IPS DF 19.7 (cell line): ENCODE measurements at places on chromosomes 2 and 18.

DNA sequence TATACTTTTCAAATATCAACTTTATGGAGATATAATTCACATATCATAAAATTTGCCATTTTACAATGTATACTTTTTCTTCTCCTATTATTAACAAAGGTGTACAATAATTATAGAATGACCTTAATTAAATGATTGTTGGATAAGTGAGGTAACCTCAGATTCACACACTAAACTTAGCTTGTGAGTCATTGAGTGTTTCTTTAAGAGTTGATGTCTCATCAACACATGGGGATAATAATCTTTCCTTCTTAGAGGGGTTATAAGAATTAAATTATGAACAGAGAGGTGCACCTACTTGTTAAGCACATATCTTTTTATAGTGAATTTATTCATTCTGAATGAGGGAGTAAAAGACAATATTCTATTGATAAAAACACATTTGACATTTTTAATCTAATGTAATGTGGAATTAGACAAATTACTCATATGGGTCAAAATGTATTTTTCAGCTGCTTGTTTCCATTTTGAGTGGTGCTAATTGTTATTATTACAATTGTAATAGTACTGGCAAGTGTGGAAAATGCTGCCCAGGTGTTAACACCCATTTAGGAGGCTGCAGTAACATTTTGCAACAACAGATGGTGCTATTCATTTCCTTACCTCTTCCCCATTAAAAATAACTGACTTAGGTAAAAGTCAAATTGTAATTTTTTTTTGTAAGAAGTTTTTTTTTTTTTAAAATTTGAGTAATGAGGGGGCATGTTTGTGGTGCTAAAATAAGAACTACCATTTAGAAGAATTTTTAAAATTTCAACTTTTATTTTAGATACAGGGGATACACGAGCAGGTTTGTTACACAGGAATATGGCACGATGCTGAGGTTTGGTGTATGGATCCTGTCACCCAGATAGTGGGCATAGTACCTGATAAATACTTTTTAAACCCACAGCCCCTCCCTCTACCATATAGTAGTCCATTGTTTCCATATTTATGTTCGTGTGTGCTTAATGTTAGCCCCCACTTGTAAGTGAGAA, 32.1 kb upstream of the DYNAP start:
- DNase-seq, result no peak

DNA sequence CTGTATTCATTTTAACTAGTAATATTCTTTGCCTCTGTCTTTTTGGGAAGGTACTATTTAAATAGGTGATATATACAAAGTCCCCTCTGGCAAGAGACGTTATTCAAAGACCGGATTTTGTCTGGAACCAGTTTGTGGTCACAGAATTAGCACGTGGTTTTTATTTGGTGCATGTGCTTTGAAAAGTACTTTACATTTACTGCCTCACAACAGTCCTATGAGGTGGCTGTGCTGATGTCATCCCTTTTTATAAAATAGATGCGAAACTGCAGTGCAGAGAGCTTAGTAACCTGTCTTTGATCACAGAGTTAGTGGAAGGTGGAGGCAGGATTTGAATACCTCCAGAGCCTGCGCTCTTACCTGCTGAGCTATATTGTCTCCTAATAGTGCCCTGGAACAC, 4.0 kb downstream of the LPIN1 start:
- DNase-seq, result no peak

GRCh38 chr2:176157499-176158185, 535 bp downstream of the HOXD3 start:
- no peak for DNase-seq

DNA sequence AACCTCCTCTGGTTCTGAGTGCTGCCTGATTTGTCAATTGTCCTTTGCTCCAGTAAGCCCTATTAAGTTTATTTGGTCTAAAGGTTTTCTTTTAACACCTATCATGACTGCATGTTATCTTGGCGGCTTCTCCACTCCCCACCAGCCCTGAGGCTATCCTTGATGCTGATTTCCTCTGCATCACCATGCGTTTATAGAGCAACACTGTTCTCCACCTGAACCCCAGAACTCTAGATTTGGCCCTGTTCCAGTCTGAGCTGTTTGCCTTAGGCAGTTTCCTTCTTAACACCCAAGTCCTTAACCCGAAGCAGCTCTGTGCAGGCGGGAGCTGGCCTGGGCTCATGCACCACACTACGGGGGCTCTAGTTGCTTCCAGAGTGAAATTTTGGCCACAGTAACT, 98.2 kb upstream of the NPAS2 start:
- DNase-seq, result no peak

- peak; percentile 40 for DNase-seq
Measured at GRCh38 chr2:74261204-74261864, 62.9 kb downstream of the MTHFD2 start.

GRCh38 chr2:157480182-157480961, 36.5 kb upstream of the CYTIP start:
- no peak for DNase-seq

DNA sequence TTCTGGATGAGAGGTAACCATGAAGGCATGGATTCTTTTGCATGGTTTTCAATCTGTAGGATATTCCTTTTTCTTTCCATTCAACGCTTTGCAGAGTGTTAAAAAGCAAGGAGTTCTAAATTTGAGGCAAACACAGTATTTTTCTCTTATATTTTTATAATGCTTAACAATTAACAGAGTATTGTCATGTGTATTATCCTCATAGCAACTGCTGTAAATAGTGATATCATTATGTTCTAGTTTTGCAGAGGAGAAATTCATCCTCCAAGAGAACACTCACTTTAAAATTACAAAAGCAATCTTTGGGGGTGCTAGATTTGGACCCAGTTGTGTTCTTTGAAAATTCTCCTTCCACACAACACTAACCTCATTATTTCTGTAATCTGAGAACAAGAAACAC, 58.7 kb downstream of the RDH14 start:
- DNase-seq, result no peak

DNA sequence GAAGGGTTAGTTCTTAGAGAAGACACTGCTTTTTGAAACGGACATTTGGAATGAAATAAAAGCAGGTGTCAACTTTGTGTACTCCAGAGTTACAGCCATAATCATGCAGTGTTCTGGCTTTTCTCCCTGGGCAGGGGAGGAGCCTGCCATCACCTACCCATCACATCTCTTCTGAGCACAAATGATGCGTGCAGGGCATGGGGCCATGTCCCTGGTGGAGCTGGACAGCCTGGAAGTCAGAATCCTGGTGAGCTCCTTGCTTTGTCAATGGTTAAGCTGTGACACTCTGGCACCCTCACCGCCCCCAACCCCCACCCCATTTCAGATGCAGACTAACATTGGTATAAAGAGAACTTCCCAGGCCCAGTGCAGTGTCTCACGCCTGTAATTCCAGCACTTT, 53.1 kb downstream of the PDCL3 start:
- no peak for DNase-seq

DNA sequence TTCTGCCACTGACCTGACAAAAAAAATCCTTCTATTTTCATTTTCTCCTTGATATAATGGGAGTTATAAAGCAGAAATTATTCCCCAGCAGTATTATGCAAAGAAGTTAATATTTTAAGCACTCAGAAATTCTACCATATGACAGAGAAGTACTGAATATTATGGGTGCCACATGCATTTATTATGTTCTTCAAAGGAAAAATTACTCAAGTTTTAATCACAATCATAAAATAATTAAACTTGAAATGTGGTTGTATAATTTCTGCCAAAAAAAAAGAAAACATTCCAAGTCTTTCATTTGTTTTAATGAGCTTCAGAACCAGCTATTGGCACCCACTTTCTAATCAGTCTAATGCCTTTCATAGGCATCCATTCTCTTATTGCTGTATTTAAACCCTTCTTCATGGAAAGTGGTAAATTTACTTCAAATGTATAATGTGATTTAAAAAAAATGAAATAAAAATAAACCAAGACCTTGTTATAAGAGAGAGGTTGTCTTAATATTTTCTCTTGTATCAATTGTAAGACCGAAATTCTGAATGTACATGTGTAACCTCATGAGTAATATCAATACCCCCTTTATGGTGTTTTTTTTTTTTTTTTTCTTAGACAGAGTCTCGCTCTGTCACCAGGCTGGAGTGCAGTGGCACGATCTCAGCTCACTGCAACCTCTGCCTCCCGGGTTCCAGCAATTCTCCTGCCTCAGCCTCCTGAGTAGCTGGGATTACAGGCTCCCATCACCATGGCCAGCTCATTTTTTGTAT, 302.3 kb downstream of the IRS1 start:
- DNase-seq, result no peak

- DNase-seq, result no peak
Measured at GRCh38 chr2:109258905-109259540, 130.0 kb downstream of the SH3RF3 start.

GRCh38 chr2:226800941-226801784, 1.5 kb upstream of the IRS1 start:
- DNase-seq, result no peak

DNA sequence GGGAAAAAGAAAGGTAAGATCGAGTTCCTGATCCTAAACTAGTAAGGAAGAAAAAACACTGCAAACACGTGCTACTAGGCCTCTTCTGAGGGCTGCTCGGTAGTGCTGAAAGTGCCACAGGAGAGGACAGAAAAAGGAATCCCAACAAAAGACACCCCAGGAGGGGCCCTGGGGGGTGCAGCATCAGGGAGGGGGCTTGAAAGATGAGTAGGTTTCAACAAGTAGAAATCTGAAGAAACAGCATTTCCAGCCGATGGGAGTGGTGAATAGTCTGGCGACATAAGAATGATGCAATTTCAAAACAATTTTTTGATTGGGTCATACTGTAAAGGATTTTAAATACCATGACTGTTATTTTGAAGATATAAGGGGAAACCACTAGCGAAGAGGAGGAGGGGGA, 98.6 kb downstream of the NOL10 start:
- no peak for DNase-seq

DNA sequence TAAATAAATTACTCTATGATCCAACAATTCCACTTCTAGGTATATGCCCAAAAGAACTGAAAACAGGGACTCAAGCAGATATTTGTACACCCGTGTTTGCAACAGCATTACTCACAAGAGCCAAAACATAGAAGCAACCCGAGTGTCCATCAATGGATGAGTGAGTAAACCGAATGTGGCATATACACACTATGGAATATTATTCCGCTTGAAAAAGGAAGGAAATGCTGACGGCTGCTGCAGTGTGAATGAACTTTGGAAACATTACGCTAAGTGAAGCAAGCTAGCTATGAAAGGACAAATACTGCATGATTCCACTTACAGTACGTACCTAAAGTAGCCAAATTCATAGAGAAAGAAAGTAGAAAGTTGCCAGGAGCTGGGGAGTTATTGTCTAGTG, 32.2 kb downstream of the MREG start:
- DNase-seq, result no peak

DNA sequence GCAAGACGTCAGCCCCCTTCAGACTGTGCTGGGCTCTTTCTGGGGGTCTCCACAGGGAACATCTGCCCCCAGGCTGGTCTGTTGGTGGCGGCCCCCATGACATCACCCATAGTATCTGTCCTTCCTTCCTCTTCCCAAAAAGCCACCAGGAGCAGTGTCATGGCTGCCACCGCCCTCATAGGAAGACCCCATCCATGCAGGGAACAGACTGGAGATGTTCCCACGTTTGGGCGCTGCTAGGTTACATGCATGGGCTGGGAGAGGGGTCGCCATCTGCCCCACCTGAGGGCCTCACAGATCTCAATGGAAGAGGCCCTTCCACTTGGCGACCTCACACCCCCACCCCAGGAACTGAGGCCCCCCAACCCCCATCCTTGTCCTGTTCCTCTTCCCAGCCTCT, 5.1 kb downstream of the SPATA3 start:
- no peak for DNase-seq

DNA sequence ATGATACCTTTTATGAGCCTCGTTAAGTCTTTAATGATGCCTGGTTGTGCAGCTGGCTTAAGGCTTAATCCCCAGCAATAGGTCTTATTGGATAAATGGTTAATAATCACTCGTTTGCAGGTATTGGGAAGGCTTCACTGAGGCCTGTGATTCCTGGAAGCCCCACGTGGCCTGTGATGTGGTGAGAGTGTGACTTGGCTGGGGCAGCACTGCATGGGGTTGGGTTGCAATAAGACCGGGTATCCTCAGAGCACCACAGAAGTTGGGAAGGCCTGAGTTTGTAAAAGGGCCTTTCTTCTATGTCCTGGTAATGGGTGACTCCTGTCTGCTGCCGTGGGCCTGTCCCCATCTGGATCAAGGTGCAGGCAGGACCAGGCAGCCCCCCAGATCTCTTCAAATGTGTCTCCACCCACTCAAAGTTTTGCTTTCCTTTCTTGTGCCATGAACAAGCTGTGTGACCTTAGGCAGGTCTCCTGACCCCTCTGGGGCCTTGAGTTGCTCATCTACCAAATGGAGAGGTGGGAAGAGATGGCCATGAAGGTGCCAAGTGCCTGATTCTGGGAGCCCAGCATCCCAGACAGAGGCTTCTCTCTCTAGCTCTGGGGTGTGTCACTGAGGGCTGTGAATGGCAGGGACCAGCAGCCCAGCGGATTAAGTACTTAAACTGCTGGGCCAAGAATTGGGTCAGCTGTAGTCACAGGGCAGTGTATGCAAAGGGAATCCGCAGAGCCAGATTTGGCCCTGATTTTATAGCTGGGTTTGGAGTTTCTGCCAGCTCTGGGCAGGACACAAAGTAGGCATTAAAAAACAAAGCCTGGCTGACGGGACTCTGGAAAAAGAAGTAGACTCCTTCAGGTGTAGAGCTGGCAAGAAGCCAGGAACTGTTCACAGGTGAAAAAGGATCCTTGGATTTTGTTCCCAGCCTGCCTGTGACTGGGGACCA, 24.4 kb downstream of the LBH start:
- no peak for DNase-seq

DNA sequence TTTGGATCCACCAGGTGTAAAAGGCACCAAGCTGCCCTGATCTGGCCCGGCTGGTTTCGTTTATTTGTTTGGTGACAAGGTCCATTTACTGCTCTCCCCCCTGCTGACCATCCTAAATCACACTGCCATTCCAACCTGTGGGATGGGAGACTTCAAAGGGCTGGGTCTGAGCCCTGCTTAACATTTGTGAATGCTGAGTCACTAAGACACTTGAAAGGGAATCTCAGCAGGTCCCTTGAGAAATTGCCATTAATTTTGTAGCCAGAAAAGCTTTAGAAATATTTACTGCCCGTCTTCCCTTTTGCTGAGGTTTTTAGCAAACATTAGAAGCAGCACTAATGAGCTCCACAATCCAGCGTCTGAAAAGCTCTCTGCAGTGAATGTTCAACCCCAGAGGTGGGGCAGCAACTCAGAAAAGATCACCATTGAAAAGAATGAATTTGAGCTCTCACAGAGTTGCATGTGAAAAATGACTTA, 133.8 kb downstream of the ARL4C start:
- DNase-seq, result peak; percentile 88

DNA sequence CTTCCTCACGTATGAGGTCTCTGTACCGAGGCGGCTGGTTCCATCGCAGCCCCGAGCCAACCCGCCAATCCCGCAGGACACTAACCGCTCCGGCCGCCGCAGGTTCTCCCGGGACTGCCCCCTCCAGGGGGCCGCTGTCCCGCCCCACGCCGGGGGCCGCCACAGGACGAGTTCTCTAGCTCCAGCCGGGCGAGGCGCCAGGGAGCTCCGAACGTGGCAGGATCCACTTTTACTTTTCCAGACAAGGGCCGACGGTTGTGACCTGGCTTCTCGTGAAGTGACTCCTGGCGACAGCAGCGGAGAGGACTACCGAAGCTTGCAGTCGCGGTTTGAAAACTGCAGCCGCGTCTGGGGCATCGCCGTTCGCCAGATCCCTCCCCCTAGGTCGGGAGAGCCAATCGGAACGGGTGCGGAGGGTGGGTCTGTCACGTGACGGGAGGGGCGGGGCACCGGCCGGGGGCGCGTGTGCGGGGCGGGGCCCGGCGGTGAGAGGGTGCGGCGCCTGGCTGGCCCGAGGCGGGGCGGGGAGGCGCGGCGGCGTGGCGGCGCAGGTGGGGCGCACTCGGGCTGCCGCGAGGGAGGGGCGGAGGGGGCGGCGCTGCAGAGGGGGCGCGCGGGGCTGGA, at the start of gene STK17B:
Gene STK17B (minus strand): TSS at position 331 of the 624 bp plus-strand sequence. CDS start 8,195 bp downstream, outside the sequence.
- DNase-seq, result peak; percentile 64
